Activated T-helper 17 cell treated with anti-CD3 and anti-CD28 coated beads, Interleukin-2, amount 50 U/mL, for 72 hours (primary cell): ENCODE measurements at places on chromosomes 4 and X.
A peak's percentile ranks its signal among the peaks of the same experiment; 100 is the strongest.

DNA sequence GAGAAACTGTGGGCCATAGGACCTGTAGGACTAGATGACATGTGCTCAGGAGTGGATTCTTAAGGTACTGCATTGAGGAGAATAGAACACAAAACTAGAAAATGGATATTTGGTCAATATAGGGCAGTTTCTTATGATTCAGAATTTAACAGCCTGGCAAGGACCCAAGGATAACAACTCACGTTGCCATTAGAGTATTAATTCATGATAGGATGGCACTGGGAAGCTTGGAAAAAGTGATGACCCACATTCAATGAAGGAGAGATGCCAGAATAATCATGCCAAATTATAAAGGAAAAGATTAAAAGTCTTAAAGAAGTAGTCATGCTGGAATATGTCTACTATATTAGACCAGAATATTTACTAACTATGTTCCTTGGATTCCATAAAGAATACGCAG, 594.5 kb downstream of the ANKRD50 start:
- H3K4me3 ChIP-seq, result no peak overlapping the region
- ATAC-seq, result no peak
- no peak overlapping the region for H3K27ac ChIP-seq
- H3K27me3 ChIP-seq, result no peaks in the 10 kb centered on the region
- no peaks in the 10 kb centered on the region for H3K36me3 ChIP-seq

GRCh38 chr4:24770032-24770584, 25.3 kb upstream of the SOD3 start:
- ATAC-seq, result peak; percentile 45
- H3K4me1 ChIP-seq, result no peaks in the 10 kb centered on the region
- no peak overlapping the region for H3K27ac ChIP-seq
- no peaks in the 10 kb centered on the region for H3K27me3 ChIP-seq
- H3K36me3 ChIP-seq, result no peaks in the 10 kb centered on the region
- H3K4me3 ChIP-seq, result no peak overlapping the region

- H3K27ac ChIP-seq, result no peak overlapping the region
- H3K36me3 ChIP-seq, result no peaks in the 10 kb centered on the region
- peak; percentile 24 for ATAC-seq
- H3K27me3 ChIP-seq, result no peaks in the 10 kb centered on the region
Observed at GRCh38 chrX:51420610-51421009, 75.8 kb downstream of the NUDT11 start.

DNA sequence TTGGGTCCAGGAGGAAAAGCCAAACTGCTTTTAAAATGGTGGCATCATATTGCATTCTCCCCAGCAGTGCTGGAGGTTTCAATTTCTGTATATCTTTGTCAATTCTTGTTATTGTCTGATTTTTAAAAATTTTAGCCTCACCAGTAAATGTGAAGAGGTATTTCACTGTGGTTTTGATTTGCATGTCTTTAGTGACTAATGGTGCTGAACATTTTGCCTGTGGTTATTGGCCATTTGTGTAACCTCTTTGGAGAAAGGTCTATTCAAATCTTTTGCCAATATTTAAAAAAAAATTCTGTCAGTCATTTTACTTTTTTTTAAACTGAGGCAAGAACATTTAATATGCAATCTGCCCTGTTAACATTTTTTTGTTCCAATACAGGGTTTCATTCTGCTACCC, 322.1 kb downstream of the TLL1 start:
- no peak for ATAC-seq
- no peak overlapping the region for H3K4me3 ChIP-seq
- no peaks in the 10 kb centered on the region for H3K4me1 ChIP-seq
- no peaks in the 10 kb centered on the region for H3K36me3 ChIP-seq
- H3K27ac ChIP-seq, result no peak overlapping the region
